Kidney capillary endothelial cell (primary cell): ENCODE measurements at places on chromosomes 11 and 22.

GRCh38 chr11:72821221-72821919 lies 7.2 kb downstream of the ATG16L2 start:
- no peak for DNase-seq

GRCh38 chr11:115919341-115920091 lies 415.3 kb upstream of the CADM1 start:
- DNase-seq: no peak

DNA sequence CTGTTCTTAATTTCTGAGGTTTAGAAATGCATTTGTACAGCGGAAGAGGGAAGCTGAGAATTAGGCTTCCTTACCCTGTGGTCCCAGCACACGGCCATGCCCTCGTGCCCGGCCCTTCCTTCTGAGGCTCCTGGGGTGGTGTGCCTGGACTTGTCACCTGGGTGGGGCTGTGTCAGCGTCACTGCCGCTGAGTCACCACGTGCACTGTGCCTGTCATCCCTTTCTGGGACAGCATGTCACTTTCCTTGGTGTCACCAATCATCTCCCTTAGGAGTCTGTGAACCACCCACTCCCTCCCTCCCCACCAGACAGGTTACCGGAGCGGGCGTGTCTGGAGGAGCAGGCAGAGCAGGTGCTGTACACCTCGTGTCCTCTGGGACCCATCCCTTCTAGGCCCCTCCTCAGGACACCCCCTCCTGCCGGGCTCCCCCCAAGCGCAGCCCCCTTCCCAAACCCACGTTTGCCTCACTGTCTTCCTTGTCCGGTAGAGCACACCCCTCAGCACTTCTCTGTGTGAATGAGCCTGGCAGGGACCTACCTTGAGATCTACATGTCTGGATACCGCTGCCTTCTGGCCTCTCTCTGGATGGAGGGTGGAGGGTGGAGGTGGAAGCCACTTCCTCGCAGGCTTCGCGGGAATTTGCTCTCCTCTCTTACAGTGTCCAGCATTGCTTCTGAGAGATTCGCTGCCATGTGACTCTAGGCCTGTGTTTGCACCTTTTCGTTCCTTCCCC lies 367.6 kb downstream of the TBC1D22A start:
- no peak for DNase-seq

DNA sequence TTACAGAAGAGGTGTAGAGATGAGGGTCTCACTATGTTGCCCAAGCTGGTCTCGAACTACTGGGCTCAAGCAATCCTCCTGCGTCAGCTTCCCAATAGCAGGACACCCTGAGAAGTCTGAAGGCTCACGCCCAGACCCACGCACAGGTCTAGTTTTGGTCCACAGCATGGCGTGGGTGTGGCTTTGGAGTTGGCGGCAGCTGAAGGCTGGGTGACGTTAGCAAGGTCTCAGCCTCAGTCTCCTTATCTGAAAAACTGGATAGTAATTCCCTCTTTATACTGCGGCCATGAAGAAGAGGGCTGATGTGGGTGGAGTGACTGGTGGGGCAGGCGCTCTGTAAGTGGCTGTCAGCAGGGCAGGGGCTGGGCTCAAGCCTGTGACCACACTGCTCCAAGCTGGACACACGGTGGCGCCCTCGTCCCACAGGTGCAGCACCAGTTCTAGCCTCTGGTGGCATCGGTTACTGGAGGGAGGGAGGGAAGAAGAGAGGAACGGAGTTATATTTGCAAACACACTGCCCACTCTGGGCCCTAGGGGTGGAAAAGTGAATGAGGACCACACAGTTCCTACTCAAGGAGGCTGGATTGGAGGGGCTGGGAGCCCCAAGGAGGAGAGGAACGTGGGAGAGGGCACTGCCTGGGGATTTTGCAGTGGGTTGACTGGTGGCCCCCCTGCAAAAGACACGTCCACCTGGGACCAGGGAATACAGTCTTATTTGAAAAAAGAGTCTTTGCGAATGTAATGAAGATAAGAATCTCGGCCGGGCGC lies 19.6 kb upstream of the CARD10 start:
- DNase-seq: peak; percentile 90

GRCh38 chr11:64455456-64456261 lies 96.7 kb downstream of the RPS6KA4 start:
- DNase-seq: no peak

DNA sequence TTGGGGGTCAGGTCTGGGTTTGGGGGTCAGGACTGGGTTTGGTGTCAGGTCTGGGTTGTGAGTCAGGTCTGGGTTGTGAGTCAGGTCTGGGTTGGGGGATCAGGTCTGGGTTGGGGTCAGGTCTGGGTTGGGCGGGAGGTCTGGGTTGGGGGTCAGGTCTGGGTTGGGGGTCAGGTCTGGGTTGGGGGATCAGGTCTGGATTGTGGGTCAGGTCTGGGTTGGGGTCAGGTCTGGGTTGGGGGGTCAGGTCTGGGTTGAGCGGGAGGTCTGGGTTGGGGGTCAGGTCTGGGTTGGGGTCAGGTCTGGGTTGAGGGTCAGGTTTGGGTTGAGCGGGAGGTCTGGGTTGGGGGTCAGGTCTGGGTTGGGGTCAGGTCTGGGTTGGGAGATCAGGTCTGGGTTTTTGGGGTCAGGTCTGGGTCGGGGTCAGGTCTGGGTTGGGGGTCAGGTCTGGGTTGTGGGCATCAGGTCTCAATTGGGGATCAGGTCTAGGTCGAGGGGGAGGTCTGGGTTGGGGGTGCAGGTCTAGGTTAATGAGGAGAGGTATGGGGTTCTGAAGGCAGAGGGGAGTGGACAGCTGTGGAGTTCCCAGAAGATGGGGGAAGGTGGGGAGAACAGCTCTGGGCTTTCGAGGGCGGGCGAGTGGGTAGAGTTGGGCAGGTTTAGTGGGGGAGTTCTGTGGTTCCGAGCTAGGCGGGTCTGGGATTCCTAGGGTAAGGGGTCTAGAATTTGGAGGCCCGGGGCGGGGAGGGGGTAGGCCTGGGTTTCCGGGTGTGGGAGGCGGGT lies 629 bp downstream of the TTLL8 start:
- DNase-seq: no peak

- DNase-seq: no peak
Measured at GRCh38 chr11:133793271-133794035, 51.9 kb downstream of the SPATA19 start.

DNA sequence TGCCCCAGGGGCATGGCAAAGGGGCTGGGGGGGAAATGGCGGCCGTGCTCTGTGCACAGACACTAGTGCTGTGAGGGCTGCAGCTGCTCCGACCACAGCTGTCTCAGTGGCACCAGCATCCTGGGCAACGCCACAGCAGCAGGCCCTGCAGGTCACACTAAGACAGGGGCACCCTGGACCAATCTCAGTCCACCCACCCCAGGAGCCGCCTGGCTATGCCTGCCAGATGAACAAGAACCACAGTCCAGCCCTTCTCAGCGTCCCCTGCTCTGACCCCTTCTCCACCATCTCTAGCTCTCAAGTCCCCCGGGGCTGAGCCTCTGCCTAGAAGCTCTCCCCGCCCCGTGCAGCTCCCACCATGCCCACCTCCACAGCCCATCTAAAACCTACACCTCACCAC lies 16.5 kb downstream of the TUBGCP6 start:
- DNase-seq: no peak

- no peak for DNase-seq
Measured at GRCh38 chr22:23072911-23073491, 2.7 kb downstream of the GNAZ start.

DNA sequence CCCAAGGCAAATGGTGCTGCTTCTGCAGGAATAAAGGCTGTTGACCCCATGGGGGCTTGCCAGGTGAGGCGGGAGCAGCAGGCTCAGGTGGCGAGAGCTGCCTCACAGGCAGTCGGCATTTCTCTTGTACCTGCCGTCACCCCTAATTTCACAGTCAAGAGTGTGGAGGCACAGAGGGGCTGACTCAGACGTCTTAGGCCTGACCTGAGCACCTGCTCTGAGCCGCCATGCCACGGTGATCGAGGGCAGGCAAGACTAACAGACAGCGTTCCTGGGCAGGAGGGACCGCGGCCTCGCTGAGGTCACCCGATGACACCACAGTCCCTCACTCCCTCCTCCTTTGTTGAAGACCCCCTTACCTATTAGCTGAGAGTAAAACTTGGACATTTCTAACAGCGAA lies 5.2 kb downstream of the ALG12 start:
- DNase-seq: no peak

DNA sequence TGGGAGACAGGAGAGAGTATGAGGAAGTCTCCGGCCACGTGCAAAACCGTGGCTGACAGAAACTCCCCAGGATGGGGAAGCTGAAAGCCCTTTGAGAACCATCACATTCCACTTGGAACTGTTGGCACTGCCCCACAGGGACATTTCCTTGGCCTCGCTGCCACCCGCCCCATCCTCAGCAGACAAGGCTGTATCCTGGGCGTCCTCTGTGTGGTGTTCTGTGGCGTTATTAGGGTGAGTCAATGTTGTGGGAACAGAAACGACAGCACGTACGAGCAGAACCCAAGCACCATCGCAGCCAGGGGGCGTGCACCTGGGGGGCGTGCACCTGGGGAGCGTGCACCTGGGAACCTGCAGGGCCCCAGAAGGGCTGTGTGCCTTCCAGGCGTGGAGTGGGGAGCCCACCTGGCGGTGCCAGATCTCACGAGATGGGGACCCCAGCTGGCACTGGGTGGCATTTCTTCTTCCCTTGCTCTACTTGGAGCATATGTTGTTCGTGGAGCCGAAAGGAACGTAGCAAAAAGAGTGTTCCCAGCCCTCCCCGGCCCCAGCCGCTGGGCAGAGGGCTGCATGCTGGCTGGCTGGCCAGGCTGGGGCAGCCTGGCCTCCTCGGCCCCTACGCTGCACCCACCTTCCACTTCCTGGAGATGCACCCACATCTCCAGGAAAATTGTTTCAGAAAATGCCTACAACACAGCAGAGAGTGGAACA lies 35.4 kb downstream of the NFAM1 start:
- DNase-seq: no peak

GRCh38 chr11:7609015-7609414 lies 64.3 kb downstream of the CYB5R2 start:
- DNase-seq: no peak

- DNase-seq: no peak
Measured at GRCh38 chr11:60310407-60310998, 16.6 kb upstream of the MS4A6E start.

DNA sequence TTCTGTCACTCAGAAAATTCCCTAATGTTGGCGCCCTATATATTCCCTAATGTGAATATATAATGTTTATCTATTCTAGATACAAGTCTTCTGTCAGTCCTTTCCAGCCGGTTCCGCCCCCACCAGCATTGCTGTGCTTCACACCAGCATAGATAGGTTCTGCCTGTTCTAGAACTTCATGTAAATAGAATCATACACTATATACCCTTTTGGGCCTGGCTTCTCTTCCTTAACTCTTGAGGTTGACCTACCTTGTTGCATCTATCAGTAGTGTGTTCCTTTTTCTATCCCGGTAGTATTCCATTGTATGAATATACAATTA lies 34.6 kb downstream of the OTOG start:
- no peak for DNase-seq

GRCh38 chr11:101445761-101446160 lies 138.0 kb downstream of the TRPC6 start:
- DNase-seq: no peak

DNA sequence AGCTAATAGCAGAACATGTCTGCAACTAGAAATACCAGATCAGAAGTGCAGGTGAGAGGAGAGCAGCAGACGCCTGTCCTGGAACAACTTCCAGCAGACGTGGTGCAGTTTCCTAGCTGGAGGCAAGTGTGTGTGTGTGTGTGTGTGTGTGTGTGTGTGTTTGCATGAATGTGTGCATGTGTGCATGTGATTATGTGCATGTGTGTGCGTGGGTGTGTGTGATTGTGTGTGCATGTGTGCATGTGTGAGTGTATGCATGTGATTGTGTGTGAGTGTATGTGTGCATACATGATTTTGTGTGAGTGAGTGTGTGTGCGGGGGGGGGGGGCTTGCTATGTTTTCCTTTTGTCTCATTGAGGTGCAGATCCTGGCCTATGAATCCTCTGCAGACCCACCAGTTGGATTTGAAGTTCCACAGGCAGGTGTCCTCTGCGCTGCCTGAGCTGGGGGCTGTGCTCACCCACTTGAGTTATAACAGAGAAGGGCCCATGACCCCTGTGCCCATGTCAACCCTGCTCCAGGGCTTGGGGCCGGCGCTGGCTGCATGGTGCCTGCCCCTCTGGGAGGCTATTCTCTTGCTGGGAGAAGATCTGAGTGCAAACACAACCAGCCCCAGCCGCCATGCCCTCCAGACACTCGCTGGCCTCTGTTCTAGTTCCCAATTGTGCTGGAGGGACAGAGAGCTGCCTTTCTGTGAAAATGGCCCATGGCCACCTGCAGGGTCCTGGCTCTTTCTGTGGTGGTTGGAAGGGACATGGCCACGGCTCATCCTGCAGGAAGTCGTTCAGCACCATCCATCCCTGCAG lies 821.3 kb downstream of the BRD1 start:
- no peak for DNase-seq

DNA sequence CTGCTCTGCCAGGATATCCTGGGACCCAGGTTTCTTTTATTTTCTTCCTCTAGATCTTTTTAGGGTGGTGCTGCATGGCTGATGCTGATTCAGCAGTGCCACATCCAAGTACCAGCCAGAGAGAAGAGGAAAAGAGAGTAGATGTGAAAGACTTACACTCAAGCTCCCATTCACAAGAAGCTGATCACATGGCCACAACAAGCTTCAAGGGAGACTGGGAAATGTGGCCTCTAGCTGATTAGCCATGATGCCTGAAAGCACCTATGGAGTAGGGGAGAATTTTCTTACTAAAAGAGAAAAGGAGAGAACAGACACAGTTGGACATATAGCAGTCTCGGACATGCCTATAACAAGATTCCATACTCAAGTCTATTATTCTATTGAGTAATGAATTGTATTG lies 34.4 kb upstream of the FJX1 start:
- DNase-seq: no peak

GRCh38 chr22:46078241-46079092 lies 71.9 kb upstream of the PPARA start:
- peak; percentile 44 for DNase-seq

GRCh38 chr11:16133867-16134266 lies 222.5 kb downstream of the SOX6 start:
- no peak for DNase-seq
